Smooth muscle cell of the brain vasculature (primary cell): ENCODE measurements at places on chromosomes 5 and 9.
A peak's percentile ranks its signal among the peaks of the same experiment; 100 is the strongest.

GRCh38 chr5:160665460-160665859 is 186.6 kb downstream of the ATP10B start:
- no peak for DNase-seq

DNA sequence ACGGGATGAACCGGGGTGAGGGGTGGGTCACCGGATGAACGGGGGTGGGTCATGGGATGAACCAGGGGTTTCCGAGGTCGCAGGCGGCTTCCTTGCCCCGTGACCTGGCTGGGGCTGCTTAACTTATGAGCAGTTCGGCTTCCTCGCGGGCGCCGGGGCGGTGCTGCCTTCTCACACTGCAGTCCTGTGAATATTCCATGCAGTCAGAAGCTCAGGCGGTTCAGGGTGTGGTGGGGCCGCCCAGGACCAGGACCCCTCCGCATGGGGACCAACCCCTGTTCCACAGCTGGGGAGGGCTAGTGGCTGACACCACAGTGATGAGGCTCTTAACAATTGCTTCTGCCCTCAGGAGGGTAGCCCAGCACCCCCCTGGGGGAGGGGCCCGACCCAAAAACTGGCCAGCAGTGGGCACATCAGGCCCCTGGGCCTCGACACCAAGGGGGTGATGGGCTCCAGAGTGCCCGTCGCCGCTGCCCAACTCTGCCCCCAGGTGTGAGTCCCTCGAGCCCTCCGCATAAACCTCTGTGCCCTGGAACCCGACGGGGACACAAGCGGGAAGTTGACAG is 30.9 kb upstream of the SLC9A3 start:
- no peak for DNase-seq

GRCh38 chr5:86411596-86411995 is 206.1 kb upstream of the COX7C start:
- DNase-seq = no peak

DNA sequence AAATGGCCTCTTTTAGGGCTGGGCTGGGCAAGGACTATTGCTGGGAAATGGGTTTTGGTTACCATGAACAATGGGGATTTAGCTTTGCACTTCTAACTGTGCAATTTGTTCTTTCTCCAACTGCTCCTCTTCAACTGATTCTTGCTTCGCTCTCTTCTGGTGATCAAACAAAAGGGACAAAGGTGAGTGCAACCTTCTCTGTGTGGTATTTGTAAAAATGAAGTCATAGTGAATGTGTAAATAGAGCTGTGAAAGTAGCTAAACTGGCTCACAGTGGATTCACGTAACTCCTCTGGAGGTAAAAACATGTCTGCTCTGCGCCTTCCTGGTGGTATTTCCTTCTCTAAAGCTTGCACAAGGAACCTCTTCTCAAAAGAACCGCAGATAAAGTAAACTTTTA is 20.9 kb upstream of the SPINK14 start:
- no peak for DNase-seq

DNA sequence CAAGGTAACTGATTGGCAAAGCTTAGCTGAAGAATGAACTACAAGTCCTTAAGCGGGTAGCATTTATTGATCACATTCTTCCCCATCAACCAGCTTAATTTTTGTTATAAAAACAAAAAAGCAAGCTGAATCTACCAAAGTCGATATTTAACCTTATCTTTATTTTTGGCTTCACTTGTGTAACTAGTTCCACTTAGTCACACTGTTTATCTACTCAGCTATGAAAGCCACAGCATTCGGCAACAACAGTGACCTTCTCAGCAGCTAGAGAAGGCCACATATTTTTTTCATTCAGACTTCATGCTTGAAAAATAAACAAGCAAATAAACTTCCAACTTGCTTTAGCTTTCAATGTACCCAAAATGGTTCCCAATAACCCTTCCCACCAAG is 69.4 kb downstream of the KLHL3 start:
- peak; percentile 10 for DNase-seq

DNA sequence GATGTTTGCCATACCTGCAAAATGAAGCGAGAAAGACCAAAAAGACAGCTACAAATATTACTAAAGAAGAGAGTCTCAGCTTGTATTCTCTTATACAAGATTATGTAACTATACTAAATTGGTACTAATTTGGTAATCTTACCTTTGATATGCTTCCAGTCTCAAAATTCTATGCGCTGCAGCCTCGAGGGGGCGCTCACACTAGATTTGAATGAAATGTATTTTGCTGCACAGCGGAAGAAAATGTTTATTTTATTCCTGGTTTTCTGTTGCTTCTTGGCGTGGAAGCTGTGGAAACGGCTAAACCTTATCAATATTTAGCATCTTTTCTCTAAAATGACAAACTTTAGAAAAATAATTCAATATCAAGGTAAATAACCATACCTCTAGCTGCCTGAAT is 267.0 kb upstream of the NUDT12 start:
- no peak for DNase-seq

GRCh38 chr5:58244819-58245475 is 214.9 kb downstream of the PLK2 start:
- no peak for DNase-seq

- no peak for DNase-seq
These were observed 95.2 kb downstream of the MVB12B start for GRCh38 chr9:126421567-126422428.

- DNase-seq = no peak
These were observed 24.3 kb downstream of the MAT2B start for GRCh38 chr5:163529698-163530097.

- DNase-seq = no peak
These were observed 89.9 kb downstream of the SYK start for GRCh38 chr9:90891308-90892040.

DNA sequence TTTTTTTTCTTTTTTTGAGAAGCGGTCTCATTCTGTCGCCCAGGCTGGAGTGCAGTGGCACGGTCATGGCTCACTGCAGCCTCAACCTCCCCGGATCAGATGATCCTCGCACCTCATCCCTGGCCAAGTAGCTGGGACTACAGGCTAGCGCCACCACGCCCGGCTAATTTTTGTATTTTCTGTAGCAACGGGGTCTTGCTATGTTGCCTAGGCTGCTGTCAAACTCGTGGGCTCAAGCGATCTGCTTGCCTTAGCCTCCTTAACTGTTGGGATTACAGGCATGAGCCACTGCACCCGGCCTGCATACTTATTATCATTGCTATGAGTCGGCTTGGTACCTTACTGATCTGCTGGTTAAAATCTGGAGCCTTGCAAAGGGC is 790 bp upstream of the IARS1 start:
- no peak for DNase-seq

DNA sequence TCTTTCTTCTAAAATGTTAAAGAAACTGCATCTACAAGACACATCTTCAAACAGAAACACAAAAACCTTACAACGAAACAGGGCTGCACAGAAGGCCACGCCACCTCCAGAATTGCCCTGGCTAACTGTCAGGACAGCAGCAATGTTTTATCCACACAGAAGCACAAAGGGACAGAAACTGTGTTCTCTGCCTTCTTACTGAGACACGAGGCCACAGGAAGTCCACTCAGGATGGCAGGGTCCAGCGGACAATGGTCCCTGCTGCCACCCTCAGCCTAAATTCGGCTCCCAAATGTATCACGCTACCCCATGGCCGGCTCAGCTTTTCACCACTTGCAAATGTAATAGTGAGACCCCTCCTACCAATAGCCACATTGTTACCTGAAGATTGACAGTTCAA is 159.8 kb upstream of the PHYKPL start:
- no peak for DNase-seq

DNA sequence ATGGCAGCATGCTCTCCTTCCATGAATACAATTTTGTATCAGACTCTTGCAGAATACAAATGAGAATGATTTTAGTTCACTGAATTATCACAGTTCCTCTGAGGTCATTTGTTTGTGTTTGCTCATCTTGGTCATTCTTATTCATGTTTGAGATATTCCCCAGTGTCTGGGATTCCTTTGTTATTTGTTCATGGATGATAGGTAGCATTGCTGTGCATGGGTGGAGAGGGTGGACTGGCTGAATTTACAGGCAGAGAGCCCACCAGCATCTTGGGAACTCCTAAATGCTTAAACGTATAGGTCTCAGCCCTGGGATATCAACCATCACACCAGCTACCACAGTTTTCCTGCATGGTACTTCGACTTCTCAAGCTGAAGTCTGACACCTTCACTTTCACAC is 459.8 kb downstream of the CCDC171 start:
- DNase-seq = no peak

DNA sequence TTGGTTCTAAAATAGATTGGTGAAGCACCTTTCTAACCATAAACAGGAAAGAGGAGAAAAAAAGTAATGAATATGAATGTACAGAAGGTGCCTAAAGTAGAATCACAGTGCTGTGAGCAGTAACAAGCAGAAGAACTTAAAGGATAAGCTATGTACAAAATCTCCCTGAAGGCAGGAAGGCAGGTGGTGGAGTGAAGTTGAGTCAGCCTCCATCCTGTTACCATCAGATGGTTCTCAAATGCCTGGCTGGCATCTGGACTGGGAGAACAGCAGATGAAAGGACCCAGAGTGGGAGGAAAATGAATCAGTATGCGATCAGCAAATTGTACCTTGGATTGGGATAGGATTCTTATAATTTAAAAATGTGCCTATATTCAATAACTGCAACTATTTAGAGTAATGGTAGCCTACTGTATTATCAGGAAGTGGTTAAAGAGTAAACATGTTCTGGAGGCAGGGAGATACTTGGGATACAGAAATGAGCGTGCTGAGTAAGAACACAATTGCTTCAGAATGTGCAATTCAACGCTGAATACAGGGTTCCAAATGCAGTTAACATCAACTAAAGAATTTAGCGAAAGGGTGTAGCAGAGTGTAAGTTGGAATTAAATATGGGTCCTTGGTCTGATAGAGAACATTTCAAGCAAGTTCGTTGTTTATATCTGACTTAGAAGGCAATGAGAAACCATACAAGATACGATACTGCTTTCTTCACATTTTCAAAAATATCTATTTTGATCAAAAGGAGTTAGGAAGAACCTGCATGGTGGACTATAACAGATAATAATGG is 21.1 kb upstream of the FER start:
- no peak for DNase-seq

DNA sequence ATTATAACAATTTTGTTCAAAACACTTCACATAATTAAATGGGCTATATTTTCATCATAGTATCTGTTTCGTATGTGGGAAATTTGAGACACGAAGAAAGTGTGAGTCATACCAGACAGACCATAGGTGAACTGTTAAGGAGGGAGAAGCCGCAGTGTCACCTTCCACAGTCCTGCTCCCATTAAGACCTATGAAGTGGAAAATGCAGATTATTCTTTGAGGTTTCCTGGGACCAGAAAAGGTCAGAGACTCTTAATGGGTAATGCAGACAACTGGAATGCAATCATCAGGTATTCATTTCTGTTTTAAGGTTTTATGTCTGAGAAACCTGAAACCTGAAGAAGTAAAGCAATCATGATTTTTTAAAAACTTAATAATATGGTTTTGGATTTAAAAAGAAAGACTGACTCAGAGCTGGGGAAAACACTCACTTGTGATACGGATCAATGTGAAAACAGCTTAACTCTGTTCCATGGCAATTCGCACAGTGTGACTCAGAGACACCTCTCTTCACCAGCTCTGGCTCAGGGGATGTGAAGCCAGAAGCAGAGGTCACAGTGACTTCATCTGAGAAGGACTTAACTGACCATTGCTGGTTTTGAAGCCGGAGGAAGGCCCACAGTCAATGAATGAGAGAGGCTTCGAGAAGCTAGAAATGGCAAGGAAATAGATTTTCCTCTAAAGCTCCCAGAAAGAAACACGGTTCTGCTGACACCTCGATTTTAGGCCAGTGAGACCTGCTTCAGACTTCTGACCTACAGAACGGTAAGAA is 17.2 kb upstream of the GCNT1 start:
- no peak for DNase-seq

GRCh38 chr9:87703636-87704276 is 22.2 kb upstream of the CTSL start:
- no peak for DNase-seq

DNA sequence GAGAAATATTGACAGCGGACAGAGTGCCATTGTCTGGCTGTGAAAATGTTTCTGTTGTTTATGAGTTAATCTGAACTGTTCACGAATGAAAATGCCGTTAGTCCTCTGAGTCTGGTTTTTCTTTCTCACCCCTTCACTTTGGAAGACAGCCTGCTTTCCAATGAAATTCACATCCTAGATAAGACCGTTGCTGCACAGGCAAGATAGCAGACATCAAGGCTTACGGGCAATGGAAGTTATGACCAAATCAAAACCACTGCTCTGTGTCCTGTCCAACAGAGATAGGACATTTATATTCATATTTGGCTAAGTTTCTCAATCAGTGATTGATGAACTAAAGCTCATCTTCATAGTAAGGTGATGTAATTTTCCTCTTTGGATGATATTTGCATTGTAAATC is 180.0 kb upstream of the DMAC1 start:
- DNase-seq = no peak

DNA sequence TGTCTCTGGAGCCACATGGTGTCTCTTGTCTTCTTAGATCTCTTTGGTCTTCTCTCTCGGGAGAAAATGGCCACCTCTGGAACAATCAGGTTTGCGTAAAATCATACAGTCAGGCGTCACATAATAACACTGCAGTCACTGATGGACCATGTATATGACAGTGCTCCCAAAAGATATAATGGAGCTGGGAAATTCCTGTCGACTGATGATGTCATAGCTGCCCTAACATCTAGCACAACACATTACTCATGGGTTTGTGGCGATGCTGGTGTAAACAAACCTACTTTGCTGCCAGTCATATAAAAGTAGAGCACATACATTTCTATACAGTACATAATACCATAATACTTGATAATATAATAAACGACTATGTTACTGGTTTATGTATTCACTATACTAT is 30.1 kb upstream of the RAI14 start:
- DNase-seq = no peak

DNA sequence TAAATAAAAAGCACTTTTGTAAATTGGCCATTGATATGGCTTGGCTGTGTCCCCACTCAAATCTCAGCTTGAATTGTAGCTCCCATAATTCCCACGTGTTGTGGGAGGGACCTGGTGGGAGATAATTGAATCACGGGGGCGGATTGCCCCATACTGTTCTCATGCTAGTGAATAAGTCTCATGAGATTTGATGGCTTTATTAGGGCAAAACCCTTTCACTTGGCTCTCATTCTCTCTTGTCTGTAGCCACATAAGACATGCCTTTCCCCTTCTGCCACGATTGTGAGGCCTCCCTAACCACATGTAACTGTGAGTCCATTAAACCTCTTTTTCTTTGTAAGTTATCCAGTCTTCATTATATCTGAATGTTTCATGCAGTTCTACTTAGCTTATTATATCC is 153.2 kb downstream of the TARS1 start:
- no peak for DNase-seq

DNA sequence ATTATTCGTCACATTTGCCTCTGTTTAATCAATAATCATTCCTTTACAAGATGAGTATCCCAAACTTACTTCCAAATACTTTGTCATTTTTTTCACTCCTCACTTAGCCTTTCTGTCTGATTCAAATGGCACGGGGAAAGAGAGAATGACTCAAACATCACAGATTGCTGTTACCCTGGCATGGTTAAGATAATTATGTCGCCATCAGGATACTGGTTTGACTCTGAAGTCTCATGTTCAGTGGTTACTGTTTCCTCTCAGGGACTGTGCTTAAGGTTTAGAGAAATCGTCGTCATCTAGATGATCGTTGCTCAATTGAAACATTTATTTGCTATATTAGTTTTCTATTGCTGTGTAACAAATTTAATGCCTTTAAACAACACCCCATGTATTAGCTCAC is 45.2 kb upstream of the RAD23B start:
- DNase-seq = no peak

- no peak for DNase-seq
These were observed 273.5 kb upstream of the PCSK5 start for GRCh38 chr9:75616841-75617566.

- DNase-seq = no peak
These were observed 12.3 kb downstream of the RNU6ATAC start for GRCh38 chr9:134152022-134152448.

GRCh38 chr9:101758304-101758930 is 20.0 kb upstream of the GRIN3A start:
- DNase-seq = no peak
